ENCODE measurements at places on chromosomes 3 and 15.

DNA sequence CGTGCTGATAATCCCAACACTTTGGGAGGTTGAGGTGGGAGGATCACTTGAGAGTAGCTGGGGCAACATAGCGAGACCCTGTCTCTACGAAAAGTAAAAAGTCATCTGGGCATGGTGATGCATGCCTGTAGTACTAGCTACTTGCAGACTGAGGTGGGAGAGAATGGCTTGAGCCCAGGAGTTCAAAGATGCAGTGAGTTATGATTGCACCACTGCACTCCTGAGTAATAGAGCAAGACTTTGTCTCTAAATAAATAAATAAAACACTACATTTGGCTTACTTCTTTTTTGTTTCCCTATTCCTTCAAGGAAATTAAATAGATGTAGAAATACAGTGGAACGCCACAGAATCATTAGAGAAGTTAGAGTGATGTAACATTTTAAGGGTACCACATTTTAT lies 20.1 kb upstream of the LDHAL6B start:
- no peak for DNase-seq

GRCh38 chr3:126961191-126961790 lies 21.6 kb upstream of the PLXNA1 start:
- peak; percentile 86 for DNase-seq

GRCh38 chr3:144273601-144274000 lies 302.0 kb downstream of the DIPK2A start:
- no peak for DNase-seq

DNA sequence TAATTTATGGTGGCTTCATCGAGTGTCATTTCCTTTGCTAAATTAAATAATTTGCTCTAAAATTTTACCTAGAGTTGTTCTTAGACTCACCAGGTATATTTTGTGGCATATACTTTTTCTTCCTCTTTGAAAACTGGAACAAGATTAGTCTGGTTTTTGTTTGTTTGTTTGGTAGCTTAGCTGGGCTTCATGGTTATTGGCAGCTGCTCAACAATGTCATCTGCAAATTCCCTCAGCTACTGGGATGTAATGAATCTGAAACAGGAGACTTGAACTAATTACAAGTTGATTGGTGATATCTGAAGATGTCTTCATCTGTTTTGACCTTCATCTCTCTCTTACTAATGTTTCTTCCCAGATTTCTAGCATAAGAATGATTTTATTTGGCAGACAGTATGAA lies 270.5 kb upstream of the P2RY1 start:
- no peak for DNase-seq

GRCh38 chr3:106025151-106025722 lies 156.4 kb upstream of the CBLB start:
- DNase-seq = no peak

GRCh38 chr3:128551867-128552266 lies 58.9 kb upstream of the GATA2 start:
- no peak for DNase-seq

DNA sequence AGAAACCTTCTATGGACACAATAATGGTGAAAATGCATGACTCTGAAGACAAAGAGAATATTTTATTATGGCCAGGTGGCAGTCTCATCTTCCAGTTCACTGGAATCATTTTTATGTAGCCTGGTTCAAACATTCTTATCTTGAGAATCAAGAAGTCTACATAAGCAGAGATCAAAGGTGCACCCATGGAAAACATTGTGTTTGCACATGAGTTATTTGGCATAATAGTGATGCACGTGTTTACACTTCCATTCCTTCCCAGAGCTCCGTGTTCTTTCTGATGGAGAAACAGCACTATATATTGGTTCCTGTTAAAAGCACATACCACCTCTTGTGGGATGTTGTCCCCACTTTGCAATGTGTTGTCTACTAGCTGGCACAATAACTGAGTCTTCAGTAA lies 572.2 kb downstream of the GRM7 start:
- no peak for DNase-seq

DNA sequence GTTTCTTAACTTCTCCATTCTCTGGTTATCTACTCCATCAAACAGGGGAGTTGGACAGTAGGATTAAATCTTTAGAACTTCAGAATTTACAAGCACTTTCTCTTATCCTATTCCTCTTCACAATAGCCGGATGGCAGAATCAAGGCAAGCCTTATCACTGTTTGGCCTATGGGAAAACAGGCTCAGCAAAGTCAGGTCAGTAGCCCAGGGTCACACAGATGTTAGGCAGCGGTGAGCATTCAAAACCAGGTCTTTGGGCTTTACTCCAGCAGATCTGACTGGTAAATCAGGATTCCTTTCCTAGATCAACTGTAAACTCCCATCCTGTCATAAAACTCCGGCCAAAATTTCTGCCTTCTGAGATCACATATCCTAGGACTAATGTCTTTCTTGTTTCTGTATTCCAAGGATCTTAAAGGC lies 258.4 kb downstream of the OPA1 start:
- no peak for DNase-seq

- no peak for DNase-seq
Measured at GRCh38 chr3:5079761-5080160, 42.3 kb upstream of the ARL8B start.

DNA sequence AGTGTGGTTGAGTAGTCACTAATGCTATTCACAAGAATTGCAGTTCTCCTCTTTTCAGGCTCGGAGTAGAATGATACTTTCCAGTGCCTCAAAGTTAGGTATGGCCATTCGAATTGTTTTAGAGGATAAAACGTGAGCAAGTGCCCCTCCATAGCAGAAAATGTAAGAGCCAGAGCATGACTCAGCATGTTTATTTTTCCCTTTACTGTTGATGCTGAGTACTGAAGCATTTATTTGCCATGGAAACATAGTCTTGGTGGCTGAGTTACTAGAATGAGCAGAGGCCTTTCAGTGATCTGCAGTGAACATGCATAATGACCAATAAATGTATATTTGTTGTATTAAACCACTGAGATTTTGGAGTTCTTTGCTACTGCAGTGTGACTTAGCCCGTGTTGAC lies 540.6 kb downstream of the NLGN1 start:
- DNase-seq = peak; percentile 41

GRCh38 chr3:195907934-195908693 lies at the start of gene TNK2:
Gene TNK2 (minus strand): TSS chr3:195908551. CDS start chr3:195888588, 19,963 bp downstream.
- peak; percentile 28 for DNase-seq

- no peak for DNase-seq
Measured at GRCh38 chr15:77112838-77113504, 42.1 kb upstream of the TSPAN3 start.

DNA sequence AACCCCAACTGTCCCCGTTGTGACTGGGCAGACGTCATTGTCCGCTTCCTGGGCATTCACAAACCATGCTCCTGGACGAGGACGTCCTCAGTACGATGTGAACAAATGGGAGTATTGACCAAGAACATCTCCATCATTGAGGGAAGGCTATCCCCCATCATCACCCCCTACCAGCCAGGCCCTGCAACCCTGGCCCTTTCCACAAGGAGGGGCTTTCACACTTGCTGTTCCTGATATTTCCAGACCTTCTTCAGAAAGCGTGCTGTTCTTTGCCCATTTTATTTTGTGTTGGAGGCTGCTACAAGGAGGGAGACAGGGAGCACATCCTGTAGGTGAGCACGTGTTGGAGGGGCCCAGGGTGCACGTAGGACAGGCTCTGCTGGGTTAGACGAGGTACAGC lies 277.0 kb upstream of the LRRC3B start:
- DNase-seq = no peak

- no peak for DNase-seq
Measured at GRCh38 chr3:72763751-72764440, 84.3 kb downstream of the SHQ1 start.

- DNase-seq = no peak
Measured at GRCh38 chr3:55147856-55148720, 220.2 kb upstream of the LRTM1 start.

- no peak for DNase-seq
Measured at GRCh38 chr15:98714922-98715321, 66.6 kb downstream of the IGF1R start.

DNA sequence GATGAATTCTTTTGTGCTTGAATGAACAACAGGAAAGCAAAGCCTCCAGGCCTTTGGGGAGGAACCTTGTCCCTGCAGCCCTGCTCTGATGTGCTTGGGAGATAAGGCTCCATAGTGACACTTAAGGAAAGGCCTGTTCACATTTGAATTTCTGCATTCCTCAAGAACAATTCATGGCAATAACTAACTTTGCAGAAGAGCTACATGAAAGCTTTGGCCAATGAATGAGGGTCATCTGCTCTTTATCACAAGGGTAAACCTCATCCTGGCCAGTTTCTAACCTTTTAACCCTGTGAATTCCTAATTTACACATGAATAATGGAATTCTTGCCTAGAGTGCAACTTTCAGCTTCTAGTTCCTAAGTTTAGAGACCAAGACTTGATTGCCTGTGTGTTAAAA lies 5.6 kb downstream of the PRTG start:
- no peak for DNase-seq

- DNase-seq = no peak
Measured at GRCh38 chr3:43477600-43477999, 144.2 kb downstream of the ANO10 start.

DNA sequence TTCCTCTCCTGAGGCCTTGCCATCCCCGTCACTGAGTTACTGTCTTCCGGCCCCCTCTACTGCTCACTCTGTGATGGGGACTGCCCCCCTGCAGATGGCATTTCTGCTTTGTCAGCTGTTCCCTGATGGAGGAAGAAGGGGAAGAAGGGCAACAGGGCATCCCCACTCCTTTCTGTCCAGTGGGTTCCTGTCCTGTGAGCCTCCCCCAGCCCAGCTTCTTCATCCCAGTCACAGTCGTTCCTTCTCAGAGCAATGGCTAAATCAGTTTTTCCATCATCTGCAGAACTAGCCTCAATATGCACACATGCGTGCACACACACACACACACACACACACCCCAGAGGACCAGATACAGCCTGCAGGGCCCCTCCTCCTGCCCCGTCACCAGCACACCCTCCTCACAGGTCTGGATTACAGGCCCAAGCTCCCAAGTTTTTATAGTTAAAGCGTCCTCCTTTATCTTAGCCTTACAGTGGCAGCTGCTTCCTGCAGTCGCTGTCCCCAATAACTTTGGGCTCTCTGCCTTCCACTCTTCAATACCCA lies 21.4 kb downstream of the ALDH1L1 start:
- DNase-seq = no peak

DNA sequence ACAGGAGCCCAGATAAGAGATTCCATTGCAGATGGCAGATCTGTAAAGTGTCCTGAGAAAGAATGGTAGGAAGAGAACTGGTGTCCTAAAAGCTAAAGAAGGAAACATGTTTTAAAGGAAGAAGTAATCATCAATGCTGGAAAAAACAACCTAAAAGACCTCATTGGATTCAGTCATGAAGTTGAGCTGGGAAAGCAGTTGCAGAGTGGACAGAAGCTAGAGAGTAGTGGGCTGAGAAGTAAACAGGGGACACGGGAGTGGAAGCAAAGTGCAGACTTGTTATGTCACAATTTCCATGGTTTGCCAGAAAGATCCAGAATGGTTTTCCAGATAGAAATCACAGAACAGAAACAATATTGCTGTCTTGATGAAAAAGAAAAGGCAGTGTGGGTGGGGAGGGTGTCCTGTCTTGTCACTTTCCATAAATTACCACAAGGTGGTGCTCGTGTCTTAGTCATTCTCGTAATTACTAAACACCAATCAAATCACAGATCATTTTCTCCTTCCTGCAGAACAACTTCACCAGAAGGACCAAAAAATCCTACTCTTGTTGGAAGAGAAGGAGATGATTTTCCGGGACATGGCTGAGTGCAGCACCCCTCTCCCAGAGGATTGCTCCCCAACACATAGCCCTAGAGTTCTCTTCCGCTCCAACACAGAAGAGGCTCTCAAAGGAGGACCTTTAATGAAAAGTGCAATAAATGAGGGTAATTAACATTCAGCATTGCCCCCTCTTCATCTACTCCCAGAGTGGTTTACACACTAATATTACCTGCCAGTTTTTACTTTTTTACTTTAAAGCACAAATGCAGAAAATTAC lies 64.5 kb downstream of the KLHL25 start:
- peak; percentile 9 for DNase-seq

DNA sequence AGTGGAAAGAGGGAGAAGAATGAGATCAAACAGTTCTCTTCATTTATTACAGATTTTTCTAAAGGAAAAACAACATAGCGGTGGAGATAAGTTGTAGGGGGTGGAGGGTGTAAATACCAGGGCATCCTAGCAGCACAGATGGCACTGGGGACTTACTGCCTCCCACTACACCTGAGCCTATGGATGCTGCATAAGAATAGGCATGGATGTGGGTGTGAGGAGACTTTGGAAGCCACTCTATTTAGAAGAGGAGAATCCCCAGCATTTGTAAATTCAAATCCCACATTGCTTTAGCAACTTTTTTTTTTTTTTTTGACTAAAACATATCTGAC lies 27.4 kb upstream of the IL1RAP start:
- DNase-seq = no peak

DNA sequence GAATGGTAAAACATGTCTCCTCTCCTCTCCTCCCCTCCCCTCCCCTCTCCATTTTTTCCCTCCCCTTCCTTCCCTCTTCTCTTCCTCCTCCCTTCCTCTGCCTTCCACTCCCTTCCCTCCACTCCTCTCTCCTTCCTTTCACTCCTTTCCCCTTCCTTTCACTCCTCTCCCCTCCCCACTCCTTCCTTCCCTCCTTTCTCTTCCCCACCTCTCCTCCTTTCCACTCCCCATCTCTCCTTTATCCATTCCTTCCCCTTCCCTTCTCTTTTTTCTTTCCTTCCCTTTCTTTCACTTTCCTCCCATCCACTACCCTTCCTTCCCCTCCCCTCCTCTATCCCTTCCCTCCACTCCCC lies 621.9 kb downstream of the AGBL1 start:
- no peak for DNase-seq

GRCh38 chr15:87135109-87135508 lies 1055.4 kb downstream of the AGBL1 start:
- DNase-seq = no peak

- DNase-seq = no peak
Measured at GRCh38 chr15:77781946-77782240, 149.2 kb upstream of the LINGO1 start.

GRCh38 chr3:21188459-21188858 lies 562.6 kb downstream of the ZNF385D start:
- no peak for DNase-seq

- DNase-seq = no peak
Measured at GRCh38 chr3:138078901-138079344, 36.5 kb downstream of the DZIP1L start.

- peak; percentile 56 for DNase-seq
Measured at GRCh38 chr3:128681369-128681829, 30.8 kb upstream of the RPN1 start.

DNA sequence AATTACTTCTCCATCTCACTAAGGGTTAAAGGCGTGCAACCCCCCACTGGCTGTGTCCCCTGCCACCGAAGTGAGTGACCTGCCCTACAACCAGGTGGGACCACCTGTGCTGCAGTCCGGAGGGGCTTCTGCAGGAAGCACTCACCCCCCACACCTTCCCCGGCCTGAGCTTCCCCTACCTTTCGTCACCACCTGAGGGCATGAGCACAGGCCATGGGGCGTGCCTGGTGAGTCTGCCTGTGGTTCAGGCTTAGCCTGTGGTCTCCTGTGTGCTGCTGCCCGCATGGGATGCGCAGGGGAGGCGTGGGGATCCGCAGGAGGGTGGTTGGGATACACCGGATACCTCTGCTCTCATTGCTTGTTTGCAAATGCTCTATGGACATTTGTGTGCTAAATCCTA lies 46.0 kb downstream of the KLHL25 start:
- no peak for DNase-seq

GRCh38 chr3:50454481-50455070 lies 48.9 kb downstream of the CACNA2D2 start:
- no peak for DNase-seq
